ENCODE measurements at places on chromosomes 3 and 15.

- DNase-seq = no peak
Measured at GRCh38 chr3:9399337-9399703, 1.9 kb downstream of the SETD5 start.

GRCh38 chr3:158097081-158097592 is 9.1 kb downstream of the SHOX2 start:
- DNase-seq = no peak

DNA sequence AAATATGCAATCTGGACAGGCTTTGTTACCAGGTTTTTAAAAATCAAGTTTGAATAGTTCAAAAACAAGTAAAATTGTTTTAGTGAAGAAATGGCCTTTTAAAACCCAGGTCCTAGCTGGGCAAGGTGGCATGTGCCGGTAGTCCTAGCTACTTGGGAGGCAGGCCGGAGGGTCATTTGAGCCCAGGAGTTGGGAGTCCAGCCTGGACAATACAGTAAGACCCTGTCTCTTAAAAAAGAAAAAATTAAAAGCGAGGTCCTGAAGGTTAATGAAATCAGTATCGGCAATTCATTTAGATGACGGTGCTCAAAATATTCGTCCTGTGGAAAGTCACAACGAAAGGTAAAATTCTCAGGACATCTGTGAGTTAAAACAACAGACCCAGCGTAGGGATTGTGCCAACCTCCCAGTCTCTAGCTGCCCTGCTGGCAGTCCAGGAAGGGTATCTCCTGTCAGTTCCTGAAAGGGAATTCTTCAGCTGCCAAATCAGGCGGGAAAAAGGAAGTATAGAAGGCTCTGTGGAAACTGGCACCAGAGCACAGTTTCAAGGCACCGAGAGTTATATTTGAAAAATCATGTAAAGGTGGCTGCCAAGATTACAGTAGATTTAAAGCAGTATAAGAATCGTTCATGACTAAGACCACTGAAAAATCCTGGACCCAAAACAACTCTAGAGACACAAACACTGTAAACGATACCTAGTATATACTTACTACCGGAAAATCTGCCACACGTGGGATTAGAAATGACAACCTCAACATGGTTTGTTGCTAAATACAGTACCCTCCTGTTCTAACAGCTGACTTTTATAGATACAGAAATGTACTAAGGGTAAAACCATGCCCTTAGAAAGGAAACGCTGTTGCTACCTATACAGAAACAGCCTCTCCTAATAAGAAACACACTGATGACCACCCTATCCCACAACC is 1.2 kb upstream of the ABHD17C start:
- DNase-seq = no peak

GRCh38 chr3:131619821-131620220 is 117.0 kb upstream of the MRPL3 start:
- DNase-seq = no peak

DNA sequence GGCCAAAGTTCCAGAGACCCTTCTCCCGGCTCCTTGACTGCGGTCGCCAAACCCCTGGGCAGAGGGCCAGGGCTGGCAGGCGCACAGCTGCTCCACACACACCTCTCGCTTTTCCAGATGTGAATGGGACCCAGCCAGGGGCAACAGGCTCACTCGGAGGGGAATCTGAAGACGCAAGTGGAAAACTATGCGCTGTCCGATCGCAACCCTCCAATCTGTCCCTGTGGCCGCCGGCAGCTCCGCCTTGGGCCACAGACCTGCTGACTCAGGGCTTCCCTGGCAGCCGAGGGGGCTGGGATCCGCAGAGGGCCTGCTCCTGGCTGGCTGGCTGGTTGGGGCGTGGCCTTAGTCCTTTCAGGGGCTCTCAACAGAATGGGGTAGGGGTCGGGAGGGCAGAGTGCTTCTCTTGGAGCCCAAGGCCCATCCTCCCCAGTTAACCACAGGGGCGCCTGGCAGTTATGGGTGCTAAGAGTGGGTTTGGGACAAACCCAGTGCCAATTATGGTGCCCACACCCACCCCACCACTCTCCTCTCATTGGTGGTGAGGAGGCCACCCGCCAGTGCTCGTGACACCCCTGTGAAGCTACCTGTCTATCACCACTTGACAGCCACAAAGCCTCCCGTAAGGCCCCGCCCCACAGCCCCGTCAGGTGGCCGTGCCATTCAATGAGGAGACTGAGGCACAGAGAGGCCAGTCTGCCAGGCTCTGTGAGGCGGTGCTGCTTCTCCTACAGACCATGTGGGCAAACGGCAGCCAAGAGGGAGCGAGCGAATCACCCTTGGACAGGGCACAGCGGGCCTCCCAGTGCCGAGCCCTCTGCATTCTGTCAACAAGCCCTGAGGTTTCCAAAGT is 53.8 kb downstream of the IQSEC1 start:
- DNase-seq = peak; percentile 60

DNA sequence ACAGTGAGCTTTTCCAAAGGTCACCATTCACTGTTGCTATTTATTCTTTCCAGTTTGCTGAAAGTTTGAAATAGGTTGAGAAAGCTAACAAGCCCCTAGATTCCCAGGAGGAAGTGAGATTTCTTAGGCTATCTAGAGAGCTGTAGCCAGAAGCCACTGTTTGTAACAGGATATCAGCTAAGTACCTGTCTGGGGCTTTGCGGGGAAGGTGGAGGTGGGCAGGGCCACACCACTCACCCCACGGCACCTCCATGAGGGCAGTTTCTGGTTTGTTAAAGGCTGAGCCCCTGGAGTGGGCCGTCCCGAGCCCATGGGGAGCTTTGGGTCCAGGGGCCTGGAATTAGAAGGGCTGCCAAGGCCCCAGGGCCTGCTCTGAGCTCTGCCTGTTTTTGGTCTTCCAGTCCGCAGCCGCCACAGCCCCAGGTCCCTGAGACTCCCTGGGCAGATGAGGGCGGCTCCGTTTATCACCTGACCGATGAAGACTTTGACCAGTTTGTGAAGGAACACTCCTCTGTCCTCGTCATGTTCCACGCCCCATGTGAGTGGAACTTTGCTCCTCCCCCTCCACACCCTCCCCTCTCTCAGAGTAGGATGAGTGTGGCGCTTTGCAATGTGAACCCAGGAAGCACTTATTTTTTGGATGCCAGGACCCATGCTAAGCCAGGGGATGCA is 63.4 kb downstream of the PDIA5 start:
- no peak for DNase-seq

DNA sequence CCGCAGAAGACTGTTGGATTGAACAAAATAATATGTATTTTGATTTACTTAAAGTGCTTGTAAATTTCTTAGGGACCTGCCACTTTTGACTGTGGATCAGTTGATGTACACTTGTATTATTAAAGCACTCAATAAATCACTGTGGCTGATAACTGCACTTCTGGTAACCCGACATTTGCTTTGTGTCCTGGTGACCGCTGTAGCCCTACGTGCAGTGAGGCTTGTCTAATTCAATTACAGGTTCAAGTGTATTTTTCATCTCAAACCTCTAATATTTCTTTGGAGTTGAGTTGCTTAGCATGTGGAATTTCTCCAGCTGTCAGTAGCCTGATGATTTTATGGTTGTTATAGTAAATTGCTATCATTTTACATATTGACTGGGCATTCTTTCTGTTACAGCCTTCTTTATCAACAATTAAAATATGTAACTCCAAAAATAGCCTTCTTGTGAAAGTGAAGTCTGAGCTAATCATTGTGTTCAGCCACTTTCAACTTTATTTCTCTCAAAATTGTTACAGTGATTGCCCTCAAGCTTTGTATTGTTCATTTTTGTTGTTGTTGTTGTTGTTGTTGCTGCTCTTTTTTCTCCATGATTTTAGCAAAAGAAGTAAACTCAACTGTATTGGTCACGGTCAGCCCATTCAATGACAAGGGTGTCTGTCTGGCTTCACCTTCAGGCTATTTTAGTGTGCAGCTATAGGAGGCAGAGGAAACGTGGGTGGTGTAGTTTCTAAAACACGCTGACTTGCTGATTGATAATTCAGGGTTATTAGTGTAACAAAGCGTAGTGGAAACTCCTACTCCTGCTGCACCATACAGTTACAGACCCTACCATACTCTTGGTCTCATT is 215.1 kb upstream of the UBE2E1 start:
- DNase-seq = no peak

All from iPS DF 6.9 (cell line).